Caco-2 (cell line): ENCODE measurements at places on chromosomes 4 and X. TPM values are rescaled to one million over a fixed set of nuclear protein-coding genes. Genes with fewer than 3 reads are reported as not detected.

GRCh38 chr4:68951806-68952585 is 392 bp upstream of the UGT2A3 start:
- no peak for DNase-seq

DNA sequence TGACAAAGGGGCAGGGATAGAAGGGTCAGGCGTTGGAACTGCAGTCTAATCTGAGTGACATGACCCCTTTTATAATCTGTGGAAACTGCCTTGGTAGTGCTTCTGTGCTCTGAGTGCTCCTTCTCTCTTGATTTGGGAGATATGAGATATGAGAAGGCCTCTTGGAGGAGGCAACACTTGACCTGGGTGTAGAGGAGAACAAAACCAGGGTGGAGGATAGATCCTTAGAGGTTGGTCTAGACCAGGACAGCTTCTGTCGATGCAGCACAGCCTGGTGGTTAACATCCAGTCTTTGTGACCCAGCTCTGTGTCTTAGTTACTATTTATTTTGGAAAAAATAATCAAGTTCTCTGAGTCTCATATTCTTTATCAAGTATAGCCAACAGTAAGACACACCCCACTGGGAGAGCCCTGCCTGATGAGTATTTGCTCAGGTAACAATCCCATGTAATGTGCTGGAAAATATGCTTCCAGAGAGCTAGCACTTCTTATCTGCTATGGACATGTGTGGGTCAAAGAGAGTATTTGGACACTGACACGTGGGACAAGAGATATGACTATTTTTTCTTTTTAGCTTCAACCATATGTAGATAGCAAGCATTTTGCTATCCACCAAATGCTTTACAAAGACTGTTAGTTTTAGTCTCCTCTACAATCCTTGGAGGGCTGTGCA is 9.1 kb downstream of the USP51 start:
- no peak for DNase-seq

GRCh38 chr4:44210750-44211149 is 237.9 kb downstream of the KCTD8 start:
- DNase-seq, result no peak

DNA sequence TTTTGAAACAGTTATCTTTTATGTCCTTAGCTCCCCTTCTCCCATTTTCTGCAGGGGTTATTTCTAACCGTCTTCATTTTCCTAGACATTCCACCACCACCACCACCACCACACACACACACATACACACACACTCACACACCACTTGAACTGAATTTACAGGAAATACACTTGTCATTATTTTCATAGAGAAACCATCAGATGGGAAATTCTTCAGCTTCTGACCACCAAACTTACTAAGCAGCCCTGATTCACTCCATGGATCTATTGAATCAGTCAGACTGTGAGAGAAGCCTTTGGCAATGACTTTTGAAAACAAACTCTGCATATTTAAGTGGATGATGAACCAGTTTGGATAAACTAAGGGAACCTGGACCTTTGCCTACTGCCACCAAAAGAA is 210.1 kb upstream of the NHS start:
- no peak for DNase-seq

- no peak for DNase-seq
Measured at GRCh38 chr4:145347684-145348083, 134.0 kb upstream of the SMAD1 start.

The CPZ gene
- 5.2 and 7.7 TPM in 2 replicates for total RNA-seq

The FREM3 gene
- not detected in 2 replicates for total RNA-seq

The SPANXN4 gene
- not detected in 2 replicates for total RNA-seq

GRCh38 chrX:40176351-40177116 is 78.8 kb upstream of the BCOR start:
- DNase-seq, result peak; percentile 62

The C4orf36 gene
- total RNA-seq, result 2.2 and 2.4 TPM in 2 replicates

The RTL3 gene
- total RNA-seq, result not detected in 2 replicates

The PAGE4 gene
- 22.4 and 31.2 TPM in 2 replicates for total RNA-seq

GRCh38 chr4:101018836-101019235 is 328.5 kb downstream of the PPP3CA start:
- no peak for DNase-seq

- no peak for DNase-seq
Measured at GRCh38 chrX:108064613-108065012, 19.7 kb downstream of the VSIG1 start.

- no peak for DNase-seq
Measured at GRCh38 chr4:125520258-125520990, 205.7 kb downstream of the FAT4 start.

DNA sequence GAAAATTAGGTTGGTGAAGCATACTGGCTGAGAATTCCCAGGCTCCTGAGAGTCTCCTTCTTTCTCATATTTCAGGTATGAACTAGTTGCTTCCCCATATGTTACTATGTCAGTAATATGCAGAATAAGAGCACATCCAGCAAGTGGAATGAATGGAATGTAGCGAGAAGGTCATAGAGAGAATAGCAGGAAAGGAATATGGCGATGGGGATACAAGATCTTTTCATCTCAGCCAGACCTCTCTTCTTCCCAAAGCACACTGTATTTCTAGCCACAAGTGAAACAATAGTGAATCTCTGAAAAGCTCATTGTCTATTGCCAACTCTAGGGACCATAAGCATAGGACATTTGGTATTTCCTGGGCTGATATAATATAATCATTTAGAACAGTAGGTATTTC is 54.6 kb upstream of the MMAA start:
- DNase-seq, result no peak

DNA sequence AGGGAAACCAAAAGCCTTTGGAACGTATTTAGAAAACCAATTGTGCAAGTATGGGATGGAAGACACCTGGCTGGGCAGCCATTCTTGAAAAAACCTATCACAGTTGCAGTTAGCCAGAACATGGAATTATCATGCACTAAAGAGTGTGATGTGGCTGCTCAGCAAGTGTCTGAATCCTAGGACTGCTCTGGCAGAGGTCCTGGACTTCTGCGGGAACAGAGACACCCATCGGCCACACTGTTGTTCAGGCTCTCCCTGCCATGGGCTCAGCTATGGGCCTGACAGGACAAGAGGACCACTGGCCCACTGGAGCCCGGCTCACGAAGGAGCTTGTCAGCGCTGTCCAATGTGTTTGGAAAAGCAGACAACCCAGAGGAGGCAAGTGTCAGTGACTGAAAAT is 115.7 kb upstream of the GPC4 start:
- DNase-seq, result no peak

DNA sequence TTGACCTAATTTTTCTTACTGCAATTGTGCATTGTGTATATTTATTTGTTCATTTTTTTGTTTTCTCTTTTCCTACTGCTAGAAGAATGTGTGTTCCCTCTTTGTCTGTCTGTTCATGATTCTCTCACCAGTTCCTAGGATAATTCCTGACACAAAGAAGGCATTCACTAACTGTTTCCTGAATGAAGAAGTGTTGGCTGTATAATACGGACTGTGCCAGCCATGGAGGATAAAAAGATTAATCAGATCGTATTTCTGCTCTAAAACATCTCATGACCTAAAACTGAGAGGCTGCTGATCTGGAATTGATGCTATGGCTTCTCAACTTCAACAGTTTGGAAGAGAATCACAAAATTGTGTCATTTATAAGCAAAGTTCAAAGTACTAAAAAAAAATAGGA is 563.1 kb upstream of the FRG1 start:
- DNase-seq, result no peak

DNA sequence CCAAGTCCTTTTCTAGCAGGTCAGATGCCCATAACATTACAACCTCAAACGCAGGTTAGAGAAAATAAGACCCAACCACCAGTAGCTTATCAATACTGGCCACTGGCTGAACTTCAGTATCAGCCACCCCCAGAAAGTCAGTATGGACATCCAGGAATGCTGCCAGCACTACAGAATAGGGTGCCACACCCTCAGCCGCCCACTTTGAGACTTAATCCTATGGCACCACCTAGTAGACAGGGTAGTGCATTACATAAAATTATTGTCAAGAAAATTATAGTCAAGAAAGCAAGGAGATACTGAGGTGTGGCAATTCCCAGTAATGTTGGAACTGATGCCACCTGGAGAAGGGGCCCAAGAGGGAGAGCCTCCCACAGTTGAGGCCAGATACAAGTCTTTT is 19.9 kb upstream of the TRIM61 start:
- peak; percentile 15 for DNase-seq

The MAGEA1 gene
- not detected in 2 replicates for total RNA-seq

The GABRG1 gene
- total RNA-seq, result not detected in 2 replicates

The DRD5 gene
- not detected in 2 replicates for total RNA-seq

GRCh38 chr4:172124656-172125308 is 311.6 kb downstream of the GALNTL6 start:
- no peak for DNase-seq

- no peak for DNase-seq
Measured at GRCh38 chr4:121057466-121057922, 14.8 kb downstream of the NDNF start.

The NAP1L5 gene
- total RNA-seq, result not detected in 2 replicates

DNA sequence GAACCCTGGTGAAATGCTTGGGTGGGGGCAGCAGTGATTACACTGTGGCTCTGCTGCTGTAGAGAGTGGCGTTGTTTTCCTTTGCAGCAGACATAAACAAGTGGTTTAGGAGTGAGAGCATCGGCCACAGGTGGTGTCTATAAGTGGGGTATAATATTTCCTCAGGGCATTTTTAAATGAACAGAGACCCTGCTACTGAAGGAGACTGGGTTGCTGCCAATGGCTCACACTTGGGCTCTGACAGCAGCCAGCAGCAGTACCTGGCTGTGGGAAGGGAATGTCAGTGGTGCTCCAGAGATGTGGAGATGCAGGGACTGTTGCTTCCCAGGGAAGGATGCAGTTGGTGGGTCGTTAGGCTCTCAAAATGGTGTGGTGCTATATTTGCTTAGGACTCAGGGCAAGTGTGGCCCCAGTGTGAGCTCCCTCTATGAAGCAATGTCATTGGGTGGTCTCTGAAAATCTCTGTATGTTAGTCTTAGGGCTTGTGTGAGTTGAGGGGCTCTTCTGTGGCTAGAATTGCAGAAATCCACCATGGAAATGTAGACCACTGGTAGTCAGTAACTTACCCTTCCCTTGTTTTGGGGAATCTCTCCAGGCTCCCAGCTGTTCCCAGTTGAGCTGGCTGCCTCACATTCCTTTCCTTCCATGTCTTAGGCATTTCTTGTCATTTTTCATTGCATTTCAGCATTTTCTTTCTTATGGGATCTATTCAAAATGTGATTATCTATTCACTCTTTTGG is 1023.0 kb upstream of the GRID2 start:
- DNase-seq, result no peak

The EXOC1L gene
- total RNA-seq, result not detected in 2 replicates

The CT47B1 gene
- total RNA-seq, result not detected in 2 replicates

GRCh38 chr4:78222575-78223186 is 165.6 kb downstream of the FRAS1 start:
- no peak for DNase-seq

DNA sequence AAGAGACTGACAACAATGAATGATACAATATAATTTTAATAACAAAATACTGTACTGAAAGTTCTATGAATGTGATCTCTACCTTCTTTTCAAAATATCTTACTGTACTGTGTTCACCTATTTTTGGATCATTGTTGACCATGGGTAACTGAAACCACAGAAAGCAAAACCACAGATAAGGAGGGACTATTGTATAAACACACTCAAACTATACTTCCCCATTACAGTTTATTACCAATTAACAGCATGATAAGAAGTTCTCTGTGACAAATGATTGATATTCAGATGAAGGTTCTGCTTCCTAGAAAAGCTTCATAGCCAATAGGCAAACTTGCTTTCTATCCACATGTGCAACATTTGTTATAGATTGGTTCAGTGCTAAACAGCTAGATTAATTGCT is 50.1 kb downstream of the GABRG1 start:
- no peak for DNase-seq

- no peak for DNase-seq
Measured at GRCh38 chr4:76238701-76239100, 12.8 kb upstream of the FAM47E start.

GRCh38 chrX:39195156-39195555 is 393.9 kb downstream of the MID1IP1 start:
- DNase-seq, result no peak

DNA sequence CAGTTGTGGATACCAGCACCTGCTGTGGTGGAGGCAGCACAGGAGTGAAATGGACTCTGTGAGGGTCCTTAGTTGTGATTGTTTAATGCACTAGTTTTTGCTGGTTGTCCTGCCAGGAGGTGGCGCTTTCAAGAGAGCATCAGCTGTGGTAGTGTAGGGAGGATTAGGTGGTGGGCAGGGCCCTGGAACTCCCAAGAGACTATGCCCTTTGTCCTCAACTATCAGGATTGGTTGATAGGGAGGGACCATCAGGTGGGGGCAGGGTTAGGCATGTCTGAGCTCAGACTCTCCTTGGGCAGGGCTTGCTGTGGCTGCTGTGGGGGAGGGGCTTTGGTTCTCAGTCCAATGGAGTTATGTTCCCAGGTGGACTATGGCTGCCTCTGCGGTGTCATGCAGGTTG is 121.9 kb downstream of the RRAGB start:
- peak; percentile 45 for DNase-seq

- no peak for DNase-seq
Measured at GRCh38 chrX:40009890-40010289, 87.9 kb downstream of the BCOR start.

DNA sequence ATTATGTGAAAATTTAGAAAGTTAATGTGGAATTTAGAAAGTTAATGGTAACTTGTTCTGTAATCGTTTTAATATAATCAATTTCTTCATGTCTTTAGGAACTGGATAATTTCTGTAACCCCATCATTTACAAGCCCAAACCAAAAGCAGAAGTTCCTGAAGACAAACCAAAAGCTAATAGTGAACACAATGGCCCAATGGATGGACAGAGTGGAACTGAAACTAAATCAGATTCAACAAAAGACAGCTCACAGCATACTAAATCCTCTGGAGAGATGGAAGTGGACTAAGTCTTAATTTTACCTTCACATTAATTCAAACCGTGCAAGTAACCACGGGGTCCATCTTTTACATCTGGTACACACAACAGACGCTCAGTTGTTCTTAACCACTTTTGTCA is 48.1 kb upstream of the PLK4 start:
- DNase-seq, result no peak

The DDX53 gene
- total RNA-seq, result not detected in 2 replicates

The CPE gene
- 4.6 and 5.9 TPM in 2 replicates for total RNA-seq

The HS6ST2 gene
- 33.7 and 34.9 TPM in 2 replicates for total RNA-seq

DNA sequence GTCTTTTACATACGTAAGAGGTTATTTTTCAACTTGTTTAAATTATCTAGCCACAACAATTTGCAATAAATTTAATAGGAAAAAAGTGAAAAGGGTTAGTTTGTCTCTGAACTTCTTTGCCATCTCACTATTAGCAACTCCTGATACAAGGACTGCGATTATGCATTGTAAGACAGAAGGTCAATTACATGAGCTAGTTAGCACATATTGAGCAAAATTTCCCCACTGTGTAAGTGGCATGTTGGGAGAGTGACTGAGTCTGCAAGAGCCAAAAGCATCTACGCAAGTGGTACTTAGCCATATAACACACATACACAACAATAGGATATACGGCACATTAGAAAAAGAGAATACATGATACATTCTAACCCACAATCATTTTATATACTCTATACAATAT is 927.2 kb downstream of the STPG2 start:
- DNase-seq, result no peak

GRCh38 chr4:122747883-122748282 is 15.4 kb downstream of the BBS12 start:
- DNase-seq, result no peak

The MXRA5 gene
- total RNA-seq, result not detected in 2 replicates

The AFM gene
- total RNA-seq, result 2.5 and 4.1 TPM in 2 replicates

The SLC9A7 gene
- 20.1 and 21.3 TPM in 2 replicates for total RNA-seq

GRCh38 chr4:121189326-121190215 is 25.4 kb upstream of the TNIP3 start:
- DNase-seq, result no peak

The SUPT20HL2 gene
- not detected in 2 replicates for total RNA-seq

- DNase-seq, result no peak
Measured at GRCh38 chr4:36067116-36067515, 177.2 kb downstream of the ARAP2 start.

The XPNPEP2 gene
- total RNA-seq, result 0.32 TPM in 2 replicates
